Hematopoietic multipotent progenitor cell (in vitro differentiated cells): ENCODE measurements at places on chromosomes 2 and 18.

DNA sequence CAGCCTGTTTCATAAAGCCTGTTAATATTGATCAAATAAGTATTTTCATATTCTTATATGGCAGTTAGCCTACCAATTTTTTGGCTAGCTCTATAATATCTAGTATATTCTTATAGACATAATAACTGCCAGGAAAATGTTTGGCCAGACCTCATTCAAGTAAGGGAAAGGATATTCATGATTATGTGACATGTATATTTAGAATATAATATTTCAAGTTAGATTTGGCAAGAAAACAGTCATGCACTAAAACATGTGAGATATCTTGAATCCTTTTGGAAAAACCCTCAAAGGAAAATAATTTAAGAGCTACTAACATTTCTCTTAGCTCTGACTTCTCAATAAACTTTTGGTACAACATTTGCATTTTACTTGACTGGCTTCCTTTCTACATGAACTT is 694.1 kb downstream of the PLCL1 start:
- DNase-seq = no peak

DNA sequence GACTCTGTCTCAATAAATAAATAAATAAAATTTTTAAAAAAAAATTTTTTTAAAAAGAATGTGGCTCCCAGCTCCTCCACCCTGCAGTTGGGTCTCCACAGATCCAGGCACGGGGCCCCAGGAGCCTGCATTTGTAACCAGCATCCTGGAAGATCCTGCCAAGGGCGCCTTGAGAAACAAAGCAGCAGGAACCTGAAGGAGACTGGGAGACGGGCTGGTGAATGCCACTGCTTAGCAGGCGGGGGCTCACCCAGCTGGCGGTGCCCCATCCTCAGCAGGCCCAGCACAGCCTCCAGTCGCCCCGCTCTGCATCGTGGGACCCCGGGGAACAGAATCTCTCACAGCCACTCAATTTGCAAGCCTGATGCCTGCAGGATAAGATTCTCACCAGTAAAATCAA is 187.5 kb upstream of the SALL3 start:
- DNase-seq = no peak

DNA sequence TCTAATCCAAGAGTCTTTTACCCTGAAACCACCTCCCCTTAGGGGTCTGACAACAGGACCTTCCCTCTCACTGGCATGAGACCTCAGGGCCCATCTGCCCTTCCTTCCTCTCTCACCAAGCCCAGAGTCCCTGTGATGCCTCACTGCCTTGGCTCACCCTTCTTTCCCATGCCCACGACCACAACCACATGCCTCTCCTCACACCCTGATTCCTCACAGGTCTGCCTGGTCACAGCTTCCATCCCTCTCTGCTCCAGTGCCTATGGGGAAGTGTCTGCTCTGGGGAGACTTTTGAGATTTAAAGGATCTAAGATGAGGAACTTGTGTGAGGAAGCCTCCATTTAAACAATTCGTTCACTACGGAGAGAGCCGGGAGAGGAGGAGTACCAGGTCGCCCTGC is 98.9 kb upstream of the SH3BP4 start:
- no peak for DNase-seq

DNA sequence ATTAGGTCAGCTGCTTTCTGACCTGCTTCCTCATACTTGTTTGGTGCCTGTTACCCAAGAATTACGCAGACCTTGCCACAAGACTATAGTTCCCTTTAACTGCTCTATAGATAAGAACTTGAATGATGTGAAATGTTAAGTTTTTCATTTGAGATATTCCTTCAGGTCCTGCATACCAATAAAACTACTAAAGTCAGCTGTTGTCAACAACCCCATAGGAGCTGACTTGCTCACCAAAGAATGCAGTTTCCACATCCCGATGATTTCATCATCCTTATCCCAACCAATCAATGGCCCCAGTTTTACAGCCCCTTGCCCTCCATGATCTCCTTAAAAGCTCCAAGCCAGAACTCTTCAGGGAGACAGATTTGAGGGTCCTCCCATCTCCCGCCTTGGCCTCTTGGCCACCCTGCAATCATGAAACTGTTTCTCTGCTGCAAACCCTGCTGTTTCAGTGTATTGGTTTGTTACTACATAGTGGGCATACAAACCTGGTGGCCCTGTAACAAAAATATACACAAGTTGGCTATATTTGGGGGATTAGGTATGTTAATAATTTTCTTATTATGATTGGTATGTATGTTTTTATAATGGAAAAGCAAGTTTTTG is 396.3 kb upstream of the CHST9 start:
- no peak for DNase-seq

- DNase-seq = peak; percentile 63
Measured at GRCh38 chr2:98149333-98149697, 62.3 kb downstream of the VWA3B start.

DNA sequence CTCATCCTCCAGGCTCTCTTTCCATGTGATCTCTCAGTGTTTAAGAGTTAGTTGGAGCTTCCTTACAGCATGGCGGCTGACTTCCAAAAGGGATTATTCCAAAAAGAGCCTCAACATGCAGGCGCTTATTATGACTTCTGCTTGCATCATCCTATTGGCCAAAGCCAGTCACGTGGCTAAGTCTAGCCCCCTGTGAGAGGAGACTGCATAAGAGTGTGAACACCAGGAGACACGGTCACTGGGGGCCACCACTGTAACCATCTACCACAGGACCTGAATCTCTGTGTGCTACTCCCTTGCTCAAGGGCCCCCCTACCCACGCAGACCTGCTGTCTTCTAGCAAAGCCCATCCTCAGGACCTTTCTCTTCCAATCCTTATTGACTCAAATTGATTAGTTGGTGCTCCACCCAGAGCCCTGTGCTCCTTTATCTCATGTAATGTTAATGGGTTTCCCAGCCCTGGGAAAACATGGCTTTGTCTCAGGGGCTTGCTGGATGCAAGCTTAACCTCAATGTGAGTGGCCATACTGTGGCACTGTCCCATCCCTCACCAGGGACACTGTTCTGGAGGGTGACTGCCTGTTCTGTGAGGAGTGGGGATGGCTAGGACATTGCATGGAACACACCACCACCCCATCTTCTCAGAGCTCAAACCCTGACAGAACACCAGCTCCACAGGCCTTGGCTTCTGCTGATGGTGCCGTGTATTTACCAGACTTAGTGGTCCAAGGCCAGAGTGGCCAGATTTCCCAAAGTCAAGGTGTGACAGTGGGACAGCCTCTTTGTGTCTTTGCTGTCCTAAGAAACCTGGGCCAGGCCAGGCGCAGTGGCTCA is 4.2 kb downstream of the IL1RN start:
- DNase-seq = no peak

GRCh38 chr18:10274301-10274700 is 180.1 kb upstream of the APCDD1 start:
- DNase-seq = no peak
